ENCODE measurements at places on chromosomes 2 and 18.

- DNase-seq: no peak
These were observed 97.9 kb downstream of the BAZ2B start for GRCh38 chr2:159518321-159519005.

GRCh38 chr2:214104967-214105366 is 305.9 kb upstream of the VWC2L start:
- no peak for DNase-seq

DNA sequence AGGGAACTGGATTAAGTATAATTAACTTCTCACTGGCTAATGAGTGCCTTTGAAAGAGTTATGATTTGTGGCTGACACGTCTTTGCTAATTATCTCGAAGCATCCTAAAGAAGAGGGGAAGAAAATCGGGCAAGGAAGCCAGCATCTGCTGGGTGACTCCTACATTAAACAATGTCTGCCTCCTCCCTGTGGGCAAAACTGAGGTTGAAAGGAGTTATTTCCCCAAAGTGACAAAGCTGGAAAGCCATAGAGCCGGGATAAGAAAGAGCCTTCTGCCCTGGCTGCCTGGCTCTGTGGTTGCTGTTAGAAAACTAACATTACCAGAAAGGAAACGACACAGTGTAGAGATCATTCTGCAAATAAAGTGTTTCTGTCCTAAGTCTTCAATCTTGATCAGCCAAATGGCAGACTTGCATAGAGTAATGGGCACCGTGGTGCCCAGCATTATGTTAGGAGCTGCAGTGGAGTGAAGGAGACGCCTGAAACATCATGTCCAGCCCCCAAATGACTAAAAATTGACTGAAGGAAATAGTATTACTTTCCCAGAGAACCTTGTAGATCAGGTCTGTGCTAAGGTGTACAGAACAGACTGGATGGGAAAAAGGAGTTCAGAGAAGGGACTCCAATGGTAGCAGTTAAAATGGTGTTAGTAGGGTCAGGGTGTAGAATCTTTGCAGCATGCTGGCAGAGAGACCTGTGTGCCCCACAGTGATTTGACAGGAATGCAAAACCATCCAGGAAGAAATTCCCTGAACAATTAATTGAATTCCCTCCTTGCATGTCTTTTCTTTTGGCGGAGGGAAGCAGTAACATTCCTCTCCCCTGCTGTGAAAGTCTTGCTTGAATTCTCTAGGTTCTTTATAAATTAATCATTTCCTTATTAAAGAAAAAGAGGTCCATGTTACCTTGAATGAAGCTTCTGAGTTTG is 44.4 kb downstream of the ALPK2 start:
- no peak for DNase-seq

- no peak for DNase-seq
These were observed 22.7 kb downstream of the KDSR start for GRCh38 chr18:63344263-63344662.

- DNase-seq: no peak
These were observed 303.5 kb upstream of the CELF4 start for GRCh38 chr18:37869051-37869450.

GRCh38 chr2:30709516-30709915 is 97.7 kb downstream of the CAPN13 start:
- DNase-seq: no peak

DNA sequence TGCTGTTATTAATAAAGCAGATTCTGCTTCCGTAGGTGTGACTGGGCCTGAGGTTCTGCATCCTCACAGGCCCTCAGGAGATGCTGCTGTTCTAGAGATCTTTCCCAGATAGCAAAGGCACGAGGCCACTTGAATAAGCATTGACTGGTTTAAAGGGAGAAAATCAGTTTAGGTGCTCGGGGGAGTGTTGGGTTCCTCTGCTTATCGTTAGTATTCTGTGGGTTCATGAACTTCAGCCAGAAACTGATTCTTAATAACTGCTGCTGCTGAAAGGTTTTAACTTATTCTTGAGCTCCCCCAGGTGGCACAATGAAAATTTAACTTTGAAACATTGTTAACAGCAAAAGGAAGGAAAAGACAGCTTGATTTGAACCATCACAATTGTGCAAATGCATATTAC is 56.9 kb downstream of the ITGA6 start:
- no peak for DNase-seq

DNA sequence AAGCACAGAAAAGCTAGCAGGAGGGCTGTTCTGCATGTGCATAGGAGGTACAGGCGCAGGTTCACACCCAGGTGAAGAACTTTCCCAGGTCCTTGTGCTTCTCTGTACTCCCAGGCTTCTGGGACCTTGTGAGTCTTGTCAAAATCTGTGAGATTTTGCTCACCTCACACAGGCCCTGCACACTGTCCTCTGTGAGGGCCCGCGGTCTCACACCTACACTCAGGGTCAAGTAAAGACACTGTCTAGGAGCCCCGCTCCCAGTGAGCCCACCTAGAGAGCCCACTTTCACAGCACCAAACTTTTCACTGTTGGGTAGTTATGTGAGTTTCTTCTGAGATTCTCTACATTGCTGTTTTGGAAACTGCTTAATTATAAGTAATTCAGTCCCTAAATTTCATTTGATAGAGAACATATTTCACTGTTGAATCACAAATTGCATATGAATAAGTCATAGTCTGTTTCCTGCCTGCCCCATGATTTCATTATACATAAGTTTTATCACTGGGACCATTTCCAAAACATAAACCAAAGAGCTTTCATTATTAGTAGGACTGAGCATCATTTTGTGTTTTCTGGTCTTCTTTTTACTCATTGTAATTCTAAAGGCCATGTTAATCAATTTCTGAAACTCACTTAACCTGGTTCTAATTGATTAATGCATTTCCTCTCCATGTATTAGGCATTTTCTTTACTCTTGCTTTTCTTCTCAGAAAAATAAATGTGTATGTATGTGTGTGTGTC is 234.2 kb upstream of the SPOPL start:
- DNase-seq: no peak

DNA sequence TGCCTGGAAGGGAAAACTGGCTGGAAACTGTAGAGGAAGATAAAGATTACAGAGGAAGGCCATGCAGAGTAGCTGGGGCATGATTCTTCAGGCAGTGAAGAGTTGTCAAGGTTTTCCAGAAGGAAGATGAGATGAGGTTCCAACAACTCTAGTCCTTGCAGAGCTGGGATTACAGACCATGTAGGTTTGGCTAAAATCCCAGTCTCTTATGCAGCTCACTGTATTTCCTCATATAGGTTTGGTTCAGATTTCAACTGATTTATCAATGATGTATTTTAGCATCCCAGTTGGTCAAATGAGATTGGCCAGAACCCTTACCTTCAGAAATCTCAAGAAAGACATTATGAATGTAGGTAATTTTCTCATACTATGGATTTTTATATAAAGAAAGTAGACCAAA is 16.4 kb downstream of the FAP start:
- DNase-seq: no peak

- DNase-seq: no peak
These were observed 584.7 kb upstream of the SETBP1 start for GRCh38 chr18:44096016-44096415.

Measured in stimulated activated naive B cell treated with anti-CD40 and anti-IgM and Interleukin-4, amounts not matched to agents 10 μg/mL and 1 μg/mL and 100 μg/mL, for 72 hours (primary cell).